ENCODE measurements at places on chromosomes 11 and 22.

GRCh38 chr11:70729949-70730348, 331.6 kb downstream of the CTTN start:
- no peak for DNase-seq

DNA sequence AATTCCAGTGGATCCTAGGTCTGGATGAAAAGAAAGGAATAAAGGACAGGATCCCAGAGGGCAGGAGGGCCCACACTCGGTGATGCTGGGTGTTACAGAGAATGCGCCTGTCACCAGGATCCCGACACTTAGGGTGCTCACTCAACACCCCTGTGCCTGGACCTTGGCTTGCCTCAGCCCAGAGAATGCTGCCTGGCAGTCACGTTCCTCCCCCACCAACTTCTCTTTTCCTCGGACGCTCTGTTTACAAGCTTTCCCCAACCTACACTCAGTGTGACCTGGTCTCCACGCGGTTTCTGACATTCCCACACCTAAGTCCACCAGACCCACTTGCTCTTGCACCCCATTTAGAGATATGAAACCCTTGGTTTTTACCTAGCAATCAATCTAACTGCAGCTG, 38.0 kb upstream of the ETS1 start:
- no peak for DNase-seq

- DNase-seq = no peak
These were observed 50.8 kb downstream of the PISD start for GRCh38 chr22:31611061-31611760.

DNA sequence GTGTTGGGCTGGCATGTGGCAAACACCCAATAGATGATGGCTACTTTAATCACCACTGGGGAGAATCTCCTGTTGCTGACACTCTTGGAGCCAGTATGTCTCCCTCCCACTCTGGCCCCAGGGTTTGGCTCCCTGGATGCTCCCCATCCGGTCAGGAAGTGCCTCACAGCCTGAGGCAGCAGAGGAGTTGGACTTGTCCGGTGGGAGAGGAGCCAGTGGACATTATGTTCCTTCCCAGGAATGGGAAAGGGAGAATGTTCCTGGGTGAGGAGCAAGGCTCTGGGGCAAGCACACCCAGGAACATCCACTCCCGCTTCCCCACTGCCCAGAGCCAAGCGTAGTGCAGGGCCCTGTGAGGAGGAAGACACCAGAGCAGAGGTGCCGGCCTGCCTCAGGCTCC, 84.6 kb upstream of the NAV2 start:
- DNase-seq = no peak

GRCh38 chr22:41833369-41834004, 582 bp downstream of the SREBF2 start:
- DNase-seq = peak; percentile 35

DNA sequence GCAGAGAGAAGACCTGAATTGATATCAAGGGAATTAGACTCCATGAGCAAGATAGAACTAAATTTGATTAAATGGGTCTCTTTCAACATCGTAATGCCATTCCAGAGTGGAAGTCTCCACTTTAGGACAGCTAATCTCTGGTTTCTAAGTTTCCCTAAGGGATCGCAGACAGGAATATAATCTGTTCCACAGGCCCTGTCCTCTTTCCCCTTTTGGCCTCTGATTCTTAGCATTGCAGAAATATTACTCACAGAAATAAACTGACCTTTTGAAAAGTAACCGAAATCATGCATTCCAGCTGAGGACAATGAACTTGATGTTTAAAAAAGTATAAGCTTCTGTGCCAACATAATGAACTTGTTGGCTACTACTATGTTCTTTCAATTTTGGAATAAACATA, 227.8 kb downstream of the ETS1 start:
- DNase-seq = no peak

DNA sequence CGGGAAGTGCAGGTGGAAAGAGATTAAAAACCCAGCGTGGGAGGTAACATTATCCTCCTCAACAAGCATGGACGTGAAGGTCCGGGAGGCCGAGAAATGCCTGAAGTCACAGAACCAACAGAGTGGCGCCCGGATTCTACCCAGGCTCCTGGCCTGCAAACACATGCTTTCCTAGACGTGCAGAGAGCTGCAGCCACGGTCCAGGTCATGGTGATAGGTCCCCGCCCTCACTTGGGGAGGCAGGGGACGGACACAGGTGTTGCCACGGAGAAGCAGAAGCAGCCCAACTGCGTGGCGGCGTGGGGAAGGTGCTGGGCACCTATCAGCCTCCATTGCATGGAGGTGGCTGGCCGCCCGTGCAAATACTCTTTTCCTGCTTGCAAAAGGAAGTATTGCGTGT, 148.8 kb downstream of the MPPED1 start:
- no peak for DNase-seq

DNA sequence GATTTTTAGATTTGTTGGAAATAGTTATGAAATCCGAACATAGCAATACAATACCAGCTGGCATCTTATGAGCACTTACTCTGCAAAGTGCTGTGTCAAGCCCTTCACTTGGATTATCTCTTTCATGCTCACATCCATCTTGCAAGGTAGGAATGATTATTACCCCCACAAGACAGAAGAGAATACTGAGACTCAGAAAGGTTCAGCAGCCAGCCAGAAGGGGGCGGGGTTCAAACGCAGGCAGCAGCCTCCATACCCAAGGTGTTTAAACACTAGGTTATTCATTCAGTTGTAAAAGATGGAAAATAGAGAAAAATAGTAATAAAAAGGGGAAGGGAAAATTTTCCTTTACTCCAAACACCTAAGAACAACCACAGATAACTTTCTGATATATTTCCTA, 158.5 kb downstream of the CCDC34 start:
- peak; percentile 40 for DNase-seq

- DNase-seq = no peak
These were observed 199.4 kb upstream of the LUZP2 start for GRCh38 chr11:24297461-24297860.

DNA sequence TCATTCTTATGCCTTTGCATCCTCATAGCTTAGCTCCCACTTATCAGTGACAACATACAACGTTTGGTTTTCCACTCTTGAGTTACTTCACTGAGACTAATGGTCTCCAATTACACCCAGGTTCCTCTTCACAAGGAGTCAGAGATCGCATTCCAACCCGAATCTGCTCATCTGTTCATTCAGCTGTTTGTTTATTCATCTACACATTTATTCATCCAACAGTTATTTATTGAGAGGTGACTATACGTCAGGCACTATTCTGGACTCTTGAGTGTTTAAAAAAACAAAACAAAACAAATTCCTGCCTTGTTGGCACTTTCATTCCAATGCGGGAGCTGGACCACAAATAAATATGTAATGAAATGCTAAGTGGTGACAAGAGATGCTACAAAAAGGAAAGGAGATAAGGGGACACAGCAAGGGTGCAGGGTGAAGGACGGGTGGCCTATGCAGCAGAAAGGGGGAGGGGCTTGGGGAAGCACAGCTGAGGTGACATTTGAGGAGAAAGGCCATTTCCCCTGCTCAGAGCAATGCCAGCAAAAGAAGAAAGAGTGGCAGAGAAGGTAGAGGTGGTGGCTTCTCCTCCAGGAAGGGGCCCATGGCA, 393.8 kb upstream of the SYN3 start:
- no peak for DNase-seq

DNA sequence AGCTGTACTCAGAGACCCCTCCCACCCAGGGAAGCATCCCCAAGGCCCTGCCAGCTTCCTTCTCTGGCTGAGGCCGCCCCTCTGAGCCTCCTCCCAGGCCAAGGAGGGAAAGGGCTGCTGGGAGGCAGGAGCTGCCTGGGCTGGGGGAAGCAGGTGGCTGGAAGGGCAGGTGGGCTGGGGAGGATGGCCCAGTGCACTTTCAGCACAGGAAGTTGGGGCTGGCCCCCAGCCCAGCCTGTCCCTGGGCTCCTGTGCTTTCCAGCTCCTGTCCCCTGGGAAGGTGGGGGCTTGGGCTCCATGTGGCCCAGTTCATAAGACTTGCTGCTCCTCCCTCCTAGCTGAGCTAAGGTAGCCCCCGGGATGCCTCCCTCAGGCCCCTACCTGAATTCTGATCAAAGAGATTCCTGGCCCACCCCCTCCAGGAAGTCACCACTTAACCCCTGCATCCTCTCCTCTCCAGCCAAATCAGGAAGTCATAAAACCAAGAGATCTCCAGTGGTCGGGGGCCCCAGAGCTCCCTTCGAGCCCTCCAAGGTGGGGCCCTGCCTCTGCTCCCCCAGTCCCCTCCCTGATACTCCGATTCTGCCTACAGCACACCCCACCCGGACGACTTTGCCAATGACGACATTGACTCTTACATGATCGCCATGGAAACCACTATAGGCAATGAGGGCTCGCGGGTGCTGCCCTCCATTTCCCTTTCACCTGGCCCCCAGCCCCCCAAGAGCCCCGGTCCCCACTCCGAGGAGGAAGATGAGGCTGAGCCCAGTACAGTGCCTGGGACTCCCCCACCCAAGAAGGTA, 4.9 kb downstream of the PPP1CA start:
- DNase-seq = no peak

GRCh38 chr11:120338107-120338933, 2.1 kb downstream of the ARHGEF12 start:
- DNase-seq = no peak

DNA sequence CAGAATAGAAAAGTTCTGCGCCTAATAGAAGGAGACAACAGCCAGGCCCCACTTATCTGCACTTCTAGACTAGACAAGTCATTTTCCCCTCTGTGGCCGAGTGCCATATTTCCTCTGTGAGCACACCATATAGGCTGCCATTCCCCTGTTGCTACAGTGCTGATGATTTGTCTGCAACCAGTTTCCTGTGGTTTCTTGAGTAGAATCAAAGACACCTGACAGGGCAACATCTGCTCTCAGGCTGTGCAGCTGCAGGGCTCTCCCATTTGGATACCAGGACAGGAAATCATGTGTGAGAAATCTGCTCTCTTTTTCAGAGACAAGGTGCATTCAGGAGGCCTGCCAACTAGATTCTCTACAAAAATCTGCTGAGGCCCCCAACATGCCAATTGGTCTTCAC, 879.3 kb downstream of the DLG2 start:
- DNase-seq = no peak

DNA sequence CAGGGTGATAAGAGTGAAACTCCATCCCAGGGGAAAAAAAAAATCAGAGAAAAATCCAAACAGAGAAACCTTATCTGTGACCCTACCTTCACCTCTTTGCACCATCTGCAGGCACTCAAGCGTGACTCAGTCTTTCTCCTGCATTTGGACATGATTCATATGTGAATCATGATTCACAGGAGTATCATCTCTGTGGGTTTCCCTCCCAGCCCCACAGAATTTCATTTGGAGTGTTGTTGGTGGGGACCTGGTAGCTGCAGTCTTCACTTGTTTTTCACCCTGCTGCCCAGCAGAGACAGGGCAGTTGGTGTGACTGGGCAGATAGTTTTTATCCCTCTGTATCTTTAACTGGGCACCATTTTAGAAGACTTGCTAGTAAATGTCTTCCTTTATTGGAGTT, 75.7 kb downstream of the DEPDC5 start:
- no peak for DNase-seq

DNA sequence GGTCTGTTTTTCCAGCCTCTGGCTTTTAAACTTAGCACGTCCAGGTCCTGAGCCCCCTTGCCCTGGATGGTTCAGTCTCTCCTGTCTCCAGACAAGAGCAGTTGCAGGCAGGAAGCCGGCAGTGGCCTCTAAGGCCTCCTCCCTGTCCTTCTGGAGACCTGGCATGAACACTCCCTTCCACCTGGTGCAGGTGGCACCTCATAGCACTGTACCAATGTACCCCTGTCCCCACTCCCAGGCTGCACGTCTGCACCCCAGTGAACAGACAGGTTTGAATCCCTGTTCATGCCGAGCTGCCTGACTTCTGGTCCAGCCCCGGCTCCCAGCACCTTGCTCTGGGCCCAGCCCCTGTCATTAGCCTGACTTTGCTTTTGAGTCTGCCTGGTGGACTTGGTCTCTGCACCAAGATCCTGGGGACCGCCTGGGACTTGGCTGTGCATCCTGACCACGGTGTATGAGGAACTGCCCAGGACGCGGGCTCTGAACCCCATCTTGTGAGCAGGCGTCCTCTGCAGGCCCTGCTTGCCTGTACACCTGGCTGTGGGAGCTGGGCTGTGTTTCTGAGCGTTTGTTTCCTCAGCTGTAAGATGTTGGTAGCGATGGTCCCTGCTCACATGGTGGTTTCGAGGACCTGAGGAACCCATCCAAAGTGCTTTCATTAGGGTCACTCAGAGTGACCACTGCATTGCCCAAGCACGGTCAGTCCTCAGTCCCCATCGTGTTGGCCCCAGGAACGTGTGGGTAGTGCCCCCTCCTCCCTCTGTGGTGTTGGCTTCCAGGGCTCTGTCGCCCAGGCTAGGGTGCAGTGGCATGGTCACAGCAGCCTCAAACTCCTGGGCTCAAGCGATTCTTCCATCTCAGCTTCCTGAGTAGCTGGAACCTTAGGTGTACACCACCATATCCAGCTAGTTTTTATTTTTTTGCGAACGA, 75.0 kb upstream of the SHANK2 start:
- DNase-seq = no peak

- no peak for DNase-seq
These were observed 6.5 kb upstream of the CERK start for GRCh38 chr22:46744581-46744980.

DNA sequence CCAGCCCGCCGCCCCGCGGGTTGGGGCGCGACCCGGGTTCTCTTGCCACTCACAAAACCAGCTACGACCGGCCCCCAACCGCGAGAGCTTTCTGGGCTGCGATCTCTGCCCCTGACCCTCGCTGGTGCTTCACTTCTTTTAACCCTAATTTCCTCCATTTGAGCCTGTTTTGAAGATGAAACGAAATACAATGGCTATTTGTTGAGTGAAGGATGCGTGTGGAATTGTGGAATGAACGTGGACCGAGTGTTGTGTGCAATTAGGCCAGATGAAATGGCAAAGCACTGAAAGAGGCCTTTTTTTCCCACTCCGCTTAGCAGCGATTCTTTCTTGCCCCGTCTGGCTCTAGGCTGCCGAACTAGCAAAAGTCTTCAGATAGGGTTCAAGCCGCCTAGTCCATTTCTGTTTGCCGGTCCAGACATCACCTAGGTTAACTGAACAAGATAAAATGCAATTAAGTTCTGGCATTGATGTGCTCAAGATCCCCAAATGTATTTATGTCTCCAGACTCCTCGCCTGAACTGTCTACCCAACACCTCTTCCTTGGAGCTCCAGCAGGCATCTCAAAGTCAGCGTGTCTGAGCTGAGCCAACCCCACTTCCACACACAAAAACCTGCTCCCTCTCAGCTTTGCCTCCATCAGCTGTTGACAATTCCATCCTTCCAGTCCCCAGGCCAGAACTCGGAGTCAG, 471 bp upstream of the TMEM184B start:
- DNase-seq = no peak

- no peak for DNase-seq
These were observed 78.9 kb upstream of the FIBIN start for GRCh38 chr11:26914968-26915367.

DNA sequence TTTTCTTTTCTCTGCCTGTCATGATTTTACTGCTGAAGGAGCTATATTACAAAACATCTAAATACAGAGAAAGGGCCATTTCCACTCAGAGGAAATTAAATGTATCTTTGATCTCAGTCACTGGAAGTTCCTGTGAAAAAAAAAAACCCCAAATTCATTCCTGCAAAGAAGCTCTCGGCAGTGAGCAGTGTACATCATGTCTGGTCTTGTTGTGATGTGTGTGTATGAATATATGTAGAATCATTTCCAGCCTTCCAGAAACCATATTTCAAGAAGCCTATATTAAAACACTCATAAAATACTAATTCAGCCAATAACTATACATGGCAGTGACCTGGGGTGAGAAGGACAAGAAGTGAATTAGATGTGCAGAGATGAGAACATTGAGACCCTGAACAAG, 393.2 kb upstream of the TENM4 start:
- no peak for DNase-seq

GRCh38 chr22:28608546-28608945, 71.1 kb downstream of the TTC28 start:
- DNase-seq = no peak

All from endothelial cell (in vitro differentiated cells).